ENCODE measurements at places on chromosomes 12 and 14. TPM values are rescaled to one million over a fixed set of nuclear protein-coding genes. Genes with fewer than 3 reads are reported as not detected.

SCNN1A gene
- total RNA-seq = 47.1 TPM

SLC48A1 gene
- total RNA-seq = 9.3 TPM

OVCH1 gene
- not detected for total RNA-seq

GALNT6 gene
- total RNA-seq = 210 TPM

MANSC4 gene
- not detected for total RNA-seq

Measured in placental epithelial cell (primary cell).